ENCODE measurements at places on chromosomes 4 and X. TPM values are rescaled to one million over a fixed set of nuclear protein-coding genes. Genes with fewer than 3 reads are reported as not detected.

DNA sequence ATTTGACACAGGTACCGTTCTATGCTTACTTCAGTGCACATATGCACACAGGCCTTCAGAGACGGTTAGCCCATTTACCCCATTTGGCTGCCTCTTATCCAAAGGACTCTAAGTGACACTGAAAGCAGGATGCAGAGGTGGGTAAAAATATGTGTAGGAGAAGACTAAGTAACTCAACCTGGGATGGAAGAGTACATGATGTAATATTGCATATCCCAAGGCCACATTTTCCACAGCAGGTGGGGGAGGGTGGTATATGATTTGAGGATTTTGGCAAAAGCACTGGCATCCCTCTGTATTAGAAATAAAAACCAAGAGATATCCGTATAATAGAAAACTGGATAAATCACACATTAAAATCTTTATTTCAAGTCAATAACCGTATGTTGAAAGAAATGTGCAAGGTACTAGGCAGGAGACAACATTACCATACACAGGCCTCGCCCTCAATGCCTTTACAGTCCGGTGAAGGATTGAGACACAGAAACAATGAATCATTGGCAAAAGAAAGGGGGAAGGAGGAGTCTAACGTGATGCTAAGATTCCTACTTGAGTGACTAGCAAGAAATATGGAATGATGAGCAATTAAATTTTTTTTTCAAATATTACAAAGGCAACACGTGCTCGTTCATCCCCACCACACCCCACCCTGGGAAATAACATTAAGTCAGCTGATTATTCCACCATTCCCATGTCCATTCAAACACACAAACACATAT lies 161.0 kb upstream of the RASGEF1B start:
- no peak for DNase-seq

DNA sequence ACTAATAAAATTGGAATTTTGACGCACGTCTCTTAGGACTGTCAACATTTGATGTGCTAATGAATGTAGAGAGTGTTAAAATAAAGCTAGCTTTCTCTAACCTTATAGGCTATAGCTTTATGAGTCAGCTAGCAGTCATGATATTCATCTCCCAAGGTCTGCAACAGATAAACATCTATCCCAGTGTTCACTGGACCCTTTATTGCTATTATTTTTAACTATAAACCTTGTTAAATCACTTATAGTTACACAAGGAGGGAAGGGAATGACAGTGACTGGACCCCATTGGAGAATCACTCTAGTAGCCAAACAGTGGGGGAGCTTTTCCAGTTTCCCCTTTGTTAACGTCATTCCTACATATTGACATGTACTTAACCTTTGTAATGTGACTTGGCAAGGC lies 67.9 kb upstream of the SHISA3 start:
- DNase-seq: no peak

DNA sequence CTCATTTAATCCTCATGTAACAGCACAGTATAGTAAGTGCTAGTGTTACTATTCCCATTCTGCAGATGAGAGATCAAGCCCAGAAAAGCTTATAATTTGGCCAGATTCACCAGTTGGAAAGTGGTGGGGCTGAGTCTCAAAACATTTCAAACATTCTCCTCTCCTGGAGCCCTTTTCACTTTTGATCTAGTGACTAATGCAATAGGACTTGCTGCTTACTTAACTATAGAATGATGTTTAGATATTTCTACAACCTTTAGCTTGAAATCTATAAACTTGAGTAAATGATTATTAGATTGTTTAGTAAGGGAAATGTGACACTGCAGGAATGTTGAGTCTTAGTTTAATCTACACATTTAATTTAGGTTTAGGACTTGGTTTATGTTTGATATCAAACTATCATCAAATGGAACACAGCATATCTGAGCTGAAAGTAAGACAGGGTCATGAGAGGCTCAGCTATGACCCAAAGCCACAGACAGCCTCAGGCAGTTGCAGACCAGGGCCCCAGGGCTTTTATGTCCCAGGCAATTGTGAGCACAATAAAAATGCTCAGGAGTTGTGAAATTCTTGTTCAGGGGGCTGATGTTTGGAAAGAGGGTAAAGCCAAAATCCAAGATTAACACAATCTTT lies 199.5 kb upstream of the HS3ST1 start:
- no peak for DNase-seq

DNA sequence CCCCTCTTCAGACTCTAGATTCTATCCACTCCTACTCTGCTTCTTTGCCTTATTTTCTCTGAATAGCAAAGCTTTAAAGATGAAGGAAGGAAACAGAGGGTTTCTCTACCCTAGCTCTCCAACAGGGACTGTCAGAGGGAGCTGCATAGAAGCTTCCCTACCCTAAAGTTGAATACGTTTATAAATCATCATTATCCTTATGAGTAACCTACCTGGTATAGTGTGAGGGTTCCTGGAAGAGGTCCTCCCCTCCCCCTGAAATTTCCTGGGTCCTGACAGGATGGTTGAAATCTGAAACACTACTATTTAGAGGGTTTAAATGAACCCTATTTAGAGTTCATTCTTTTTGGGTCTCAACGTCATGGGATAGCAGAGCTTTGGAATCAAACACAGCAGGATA lies 187.0 kb upstream of the RBPJ start:
- DNase-seq: peak; percentile 50

- no peak for DNase-seq
Observed at GRCh38 chr4:139525414-139525813, 30.6 kb downstream of the SETD7 start.

DNA sequence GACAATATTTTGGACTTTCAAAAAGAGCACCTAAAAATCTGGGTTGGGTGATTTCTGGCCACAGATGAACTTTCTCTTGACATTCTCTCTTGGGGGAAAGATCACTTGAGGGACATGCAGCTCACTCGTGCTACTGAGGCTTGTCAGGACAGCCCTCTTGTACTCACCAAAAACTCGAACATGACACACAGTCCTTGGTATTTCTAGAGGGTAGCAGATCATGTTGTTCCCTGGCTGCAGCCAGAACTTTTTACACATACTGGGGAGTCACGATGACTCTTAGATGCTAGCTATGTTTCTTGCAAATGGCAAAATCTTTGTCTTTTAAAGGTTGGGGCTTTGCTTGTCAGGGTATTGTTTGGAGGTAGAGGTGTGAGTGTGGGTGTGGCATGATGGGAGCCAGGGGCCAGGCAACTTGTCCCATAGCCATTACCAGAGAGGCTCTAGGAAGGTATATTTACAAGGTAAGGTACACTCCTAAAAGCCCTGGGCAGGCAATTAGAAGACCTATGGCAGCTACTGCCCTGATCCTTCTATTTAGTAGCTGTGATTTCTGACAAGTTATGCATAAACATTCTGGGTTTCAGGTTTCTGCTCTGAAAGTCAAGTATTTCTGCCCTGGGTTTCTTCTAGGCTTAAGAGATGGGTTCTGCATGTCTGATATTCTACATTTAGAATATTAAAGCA lies 241.7 kb upstream of the TLL1 start:
- no peak for DNase-seq

DNA sequence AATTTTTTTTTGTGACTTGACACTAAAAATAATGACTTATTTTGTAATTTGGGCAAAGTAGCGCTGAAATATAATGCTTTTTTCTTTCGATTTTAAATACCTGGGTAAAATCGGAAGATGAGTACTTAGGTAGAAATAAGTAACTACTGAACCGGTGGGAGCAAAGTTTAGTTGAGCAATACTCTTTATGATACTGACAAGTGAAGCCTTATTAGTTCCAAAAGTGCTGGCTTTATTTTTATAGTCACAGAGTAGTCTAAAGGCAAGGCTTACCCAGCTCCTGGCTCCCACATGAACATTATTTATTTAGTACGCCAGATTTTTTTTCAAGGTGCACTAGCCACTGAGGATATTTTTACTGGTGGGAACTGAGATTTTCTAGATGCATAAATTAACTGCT lies 14.4 kb upstream of the TRPC5OS start:
- DNase-seq: no peak

GRCh38 chr4:7006411-7006810 lies 36.8 kb upstream of the TADA2B start:
- DNase-seq: no peak

GRCh38 chr4:138045036-138045435 lies 197.1 kb downstream of the SLC7A11 start:
- DNase-seq: no peak

DNA sequence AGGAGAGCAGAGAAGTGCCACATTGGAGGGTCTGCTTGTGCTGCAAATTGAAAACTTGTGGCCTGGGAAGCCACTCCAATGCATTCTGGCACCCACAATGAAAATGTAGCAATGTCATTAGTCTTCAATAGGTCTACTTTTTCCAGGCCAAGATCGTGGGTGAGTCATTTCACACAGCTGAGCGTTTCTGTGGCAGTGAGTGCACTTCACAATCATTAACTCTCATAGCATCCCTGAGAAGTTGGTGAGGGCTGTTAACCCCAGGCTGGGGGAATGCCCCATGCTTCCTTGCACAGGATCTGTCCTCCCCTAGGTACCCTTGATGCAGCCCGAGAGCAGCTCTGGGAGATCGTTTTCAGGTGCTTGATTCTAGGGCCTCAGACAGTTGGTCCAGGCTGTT lies 196.8 kb upstream of the ATP6AP2 start:
- no peak for DNase-seq

DNA sequence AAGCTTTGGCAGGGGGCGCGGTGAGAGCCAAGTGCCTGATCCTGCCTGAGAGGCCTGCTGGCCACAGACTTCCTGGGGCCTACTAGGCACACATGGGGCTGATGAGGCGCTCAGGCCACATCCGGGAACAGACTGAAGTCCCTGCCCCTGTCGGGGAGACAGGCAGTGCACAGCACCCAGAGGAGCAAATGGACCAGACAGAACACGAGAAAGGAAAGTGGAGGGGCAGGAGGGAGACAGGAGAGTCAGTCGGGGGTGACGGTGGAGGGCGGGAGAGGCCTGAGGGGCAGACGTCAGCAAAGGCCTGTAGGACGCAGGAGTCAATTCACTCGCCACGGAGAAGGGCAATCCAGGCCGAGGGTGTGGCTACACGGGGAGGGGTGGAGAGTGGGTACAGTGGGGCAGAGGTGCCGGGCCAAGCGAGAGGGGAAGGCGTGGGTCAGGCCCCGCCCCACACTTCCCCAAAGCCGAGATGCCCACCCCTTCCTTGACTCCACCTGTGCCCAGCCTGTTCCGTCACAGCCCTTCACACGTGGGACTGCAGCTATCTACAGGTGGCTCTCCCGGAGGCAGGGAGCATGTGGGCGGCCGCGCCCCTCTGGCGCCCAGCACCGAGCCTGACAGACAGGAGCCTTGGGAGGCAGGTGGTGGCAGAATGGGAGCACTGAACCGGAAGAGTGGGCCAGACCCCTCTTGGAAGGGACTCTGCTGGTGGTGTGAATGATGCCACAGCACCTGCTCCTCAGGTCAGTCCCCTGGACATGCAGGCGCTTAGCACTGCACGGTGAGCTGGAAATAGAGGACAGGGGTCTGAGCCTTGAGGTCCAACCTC lies 20.5 kb downstream of the NOP14 start:
- DNase-seq: peak; percentile 51

DNA sequence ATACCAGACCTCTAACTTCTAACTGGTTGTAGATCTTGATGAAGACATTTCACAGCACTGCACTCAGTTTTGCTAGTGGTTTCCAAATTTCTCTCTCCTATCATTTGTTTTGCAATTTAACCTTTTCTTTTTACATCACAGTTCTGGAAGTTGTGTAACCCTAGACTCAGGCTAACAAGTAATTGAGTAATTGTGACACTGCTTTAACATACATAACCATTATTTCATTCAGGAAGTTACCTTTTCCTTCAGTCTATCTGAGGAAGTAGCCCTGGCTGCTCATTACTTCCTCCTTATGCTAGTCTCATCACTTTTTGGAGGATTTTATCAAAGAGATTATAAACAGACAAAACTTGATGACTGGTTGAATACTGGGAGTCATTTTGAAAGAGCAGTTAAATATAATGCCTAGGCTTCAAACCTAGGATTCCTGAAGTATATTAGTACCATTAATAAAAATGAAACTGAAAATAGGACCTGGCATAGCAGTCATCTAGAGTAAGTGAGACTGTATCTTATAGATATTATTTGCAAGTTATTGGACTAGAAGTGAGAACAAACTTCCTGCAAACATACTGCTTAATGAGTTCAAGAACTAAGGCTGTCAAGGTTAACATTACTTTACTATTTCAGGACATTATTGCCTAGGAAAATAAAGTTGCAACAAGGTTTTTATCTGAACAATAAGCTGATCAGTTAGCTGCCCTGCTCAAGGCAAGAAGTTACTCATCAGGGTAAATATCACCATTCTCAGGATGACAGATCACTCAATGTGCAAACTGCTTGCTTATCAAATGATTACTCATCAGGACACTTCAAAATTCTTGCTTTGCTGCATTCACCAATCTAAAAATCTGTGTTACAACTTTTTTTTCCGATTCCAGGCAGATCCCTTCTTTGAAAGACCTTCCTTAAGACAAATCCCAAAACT lies 25.6 kb upstream of the TEX13C start:
- DNase-seq: no peak

DNA sequence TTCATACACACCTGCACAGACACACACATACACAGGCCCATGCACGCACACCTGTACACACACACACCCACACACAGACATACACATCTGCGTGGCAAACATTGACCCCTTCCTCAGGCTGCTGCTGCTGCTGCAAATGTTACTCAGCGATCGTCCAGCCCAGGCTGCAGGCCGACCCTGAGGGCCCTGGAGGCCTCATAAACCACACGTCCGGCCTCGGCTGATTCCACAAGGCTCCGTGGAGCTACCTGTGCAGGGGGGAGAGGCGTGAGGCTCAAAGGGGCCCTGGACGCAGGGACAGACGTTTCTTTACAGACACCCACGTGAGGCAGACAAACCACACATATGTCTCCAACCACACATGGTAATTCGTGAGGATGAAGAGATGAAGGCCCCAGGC lies 53.9 kb upstream of the PPP2R3B start:
- DNase-seq: no peak

GRCh38 chr4:99855678-99856077 lies 38.5 kb downstream of the LAMTOR3 start:
- DNase-seq: peak; percentile 37

- DNase-seq: peak; percentile 21
Observed at GRCh38 chrX:109841257-109841656, 108.2 kb upstream of the ACSL4 start.

DNA sequence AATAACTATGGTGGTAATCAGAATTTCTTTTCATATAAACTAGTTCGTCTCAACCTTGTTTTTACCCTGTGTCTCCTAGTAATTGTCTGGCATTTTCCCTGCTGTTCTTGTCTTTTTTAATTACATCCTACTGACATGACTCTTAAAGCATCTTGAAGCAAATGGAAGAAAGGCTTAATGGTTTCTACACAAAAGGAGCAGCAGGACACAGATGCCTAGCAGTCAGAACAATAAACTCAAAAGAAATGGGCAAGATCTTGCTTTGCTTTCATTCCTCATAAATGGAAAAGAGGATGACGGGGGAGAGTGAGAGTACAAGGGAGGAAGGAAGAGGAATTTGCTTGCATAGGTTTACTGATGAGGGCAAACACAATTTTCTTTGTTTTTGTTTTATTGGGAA lies 293.2 kb upstream of the EMCN start:
- no peak for DNase-seq

The CLDN34 gene
- total RNA-seq: not detected

The RAI2 gene
- 0.39 TPM for total RNA-seq

The FRG2 gene
- 0.10 TPM for total RNA-seq

The MAGEA9B gene
- not detected for total RNA-seq

The SH3D19 gene
- 0.68 TPM for total RNA-seq

The ARMCX6 gene
- total RNA-seq: 47.3 TPM

The ATP2B3 gene
- not detected for total RNA-seq

The MAGEA2 gene
- not detected for total RNA-seq
